ENCODE measurements at places on chromosomes 1 and 21.

GRCh38 chr1:117976381-117976780 lies 46.8 kb downstream of the WDR3 start:
- no peak for DNase-seq

DNA sequence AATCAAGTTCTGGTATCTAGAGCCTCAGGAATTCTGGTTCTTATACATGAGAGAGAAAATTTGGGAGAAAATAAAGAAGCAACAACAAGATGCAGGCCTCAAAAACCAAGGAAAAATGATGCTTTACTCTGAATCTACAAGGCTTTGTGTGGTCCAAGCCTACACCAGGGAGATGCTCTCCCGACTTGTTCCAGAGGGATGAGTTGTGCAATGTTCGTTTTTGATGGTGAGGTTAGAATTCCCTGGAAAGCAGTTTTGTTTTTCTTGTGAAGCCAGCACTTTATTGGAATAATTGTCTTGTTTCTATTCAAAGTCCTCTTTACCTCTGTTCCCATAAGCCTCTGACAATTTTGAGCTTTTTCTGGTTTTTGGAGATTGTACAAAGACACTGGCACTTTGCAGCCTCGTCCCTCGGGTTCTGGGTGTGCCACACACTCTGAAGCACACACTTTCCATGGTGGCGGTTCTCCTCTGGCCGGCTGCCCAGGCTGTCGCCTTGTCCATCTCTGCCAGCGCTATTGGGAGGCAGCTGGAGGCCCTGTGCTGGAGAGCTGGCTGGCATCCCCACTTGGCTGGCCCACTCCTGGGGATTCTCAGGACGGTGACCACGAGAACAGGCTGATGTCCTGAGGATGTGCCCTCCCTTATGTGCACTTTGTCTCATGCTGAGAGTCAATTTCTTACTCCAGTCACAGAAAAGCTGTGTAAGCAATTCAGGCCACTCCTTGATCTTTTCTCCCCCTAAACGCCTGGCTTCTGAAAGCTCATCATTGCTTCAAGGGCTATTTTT lies 70.2 kb downstream of the EDEM3 start:
- no peak for DNase-seq

DNA sequence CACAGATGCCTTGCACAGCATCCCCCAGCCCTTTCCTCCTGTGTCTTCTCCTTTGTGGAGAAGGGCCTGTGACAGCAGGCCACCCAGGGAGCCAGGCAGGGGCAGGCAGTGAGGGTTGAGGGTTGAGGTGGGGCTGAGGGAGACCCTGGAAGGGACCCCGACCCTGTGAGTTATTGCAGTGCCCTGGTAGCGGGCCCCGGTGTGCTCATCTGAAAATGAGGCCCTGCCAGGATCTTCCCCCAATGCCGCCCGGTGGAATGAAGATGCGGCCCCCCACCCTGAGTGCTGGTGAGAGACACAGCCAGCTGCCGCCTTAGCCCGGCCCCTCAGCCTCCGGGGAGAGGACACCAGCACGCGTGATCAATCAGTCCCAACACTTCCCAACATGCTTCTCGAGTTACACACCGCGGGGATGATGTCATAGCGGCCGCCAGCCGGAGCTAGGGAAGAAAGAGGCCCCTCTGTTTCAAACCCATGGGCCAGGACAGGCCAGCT lies 36.2 kb upstream of the ACTRT2 start:
- DNase-seq, result no peak

- DNase-seq, result no peak
Observed at GRCh38 chr1:96843196-96843595, 121.6 kb downstream of the PTBP2 start.

DNA sequence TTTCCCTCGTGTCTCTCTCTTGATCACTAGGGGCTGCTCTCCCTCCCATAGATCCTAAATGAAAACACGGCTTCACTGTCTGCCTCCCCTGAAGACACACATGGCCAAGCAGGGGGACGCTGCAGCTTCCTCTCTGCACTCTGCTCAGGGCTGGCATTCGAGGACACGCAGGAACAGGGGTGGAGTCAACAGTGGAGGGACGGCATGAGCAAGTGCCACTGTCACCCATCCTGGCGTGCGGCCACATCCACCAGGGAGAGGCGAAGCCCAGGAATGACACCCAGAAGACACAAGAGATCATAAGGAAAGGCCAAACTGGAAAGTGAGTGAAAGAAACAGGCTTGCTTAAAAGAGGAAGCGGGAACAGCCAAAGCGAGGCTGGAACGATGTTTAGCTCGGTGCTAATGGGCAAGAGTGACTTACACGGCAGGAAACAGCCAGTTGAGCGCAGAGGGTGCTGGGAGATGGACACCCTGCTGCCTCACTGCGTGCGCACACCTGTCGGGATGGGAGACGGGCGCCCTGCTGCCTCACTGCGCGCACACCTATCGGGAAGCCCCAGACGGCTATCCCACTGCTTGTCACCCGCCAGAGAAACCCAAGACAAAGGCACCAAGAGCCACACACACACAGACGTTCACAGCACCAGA lies 13.6 kb upstream of the C1QTNF12 start:
- DNase-seq, result no peak

DNA sequence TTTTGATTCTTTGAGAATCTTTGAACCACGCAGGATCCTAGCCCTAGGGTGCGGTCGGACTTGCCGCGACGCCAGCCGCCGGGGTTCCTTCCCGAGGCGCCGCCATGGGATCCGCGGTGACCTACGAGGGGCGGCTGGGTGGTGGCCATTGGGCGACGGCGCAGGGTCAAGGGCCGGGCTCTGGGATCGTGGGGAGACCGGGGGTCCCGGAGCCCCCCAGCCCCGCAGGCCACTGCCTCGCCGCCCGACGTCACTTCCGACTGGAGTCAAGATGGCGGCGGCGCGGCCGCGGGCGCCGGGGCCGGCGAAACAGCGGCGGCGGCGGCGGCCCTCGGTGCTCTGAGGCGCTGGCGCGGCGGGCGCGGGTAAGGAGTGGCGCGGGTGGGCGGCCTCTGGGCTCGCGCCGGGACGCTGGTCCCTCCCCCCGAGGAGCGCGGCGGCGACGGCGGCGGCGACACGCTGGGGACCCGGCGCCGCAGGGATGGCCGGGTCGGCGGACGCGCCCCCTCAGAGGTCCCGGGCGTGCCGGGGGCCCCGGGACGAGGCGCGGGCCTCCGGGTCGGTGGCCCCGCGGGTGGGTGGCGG lies at the start of gene PRDM2:
PRDM2 (plus strand) TSS at position 253 of the 585 bp plus-strand sequence. CDS start 15,418 bp downstream, outside the sequence.
- peak; percentile 56 for DNase-seq

- DNase-seq, result no peak
Observed at GRCh38 chr1:173414136-173414535, 63.0 kb upstream of the PRDX6 start.

GRCh38 chr21:22343721-22344120 lies 1345.5 kb downstream of the NCAM2 start:
- DNase-seq, result no peak

All from CD4-positive, alpha-beta T cell treated with Interleukin-2 at 100 ng/mL for 4 hours (primary cell).